ENCODE measurements at places on chromosomes 2 and 18. TPM values are rescaled to one million over a fixed set of nuclear protein-coding genes. Genes with fewer than 3 reads are reported as not detected.

LONRF2 gene
- 0.54 TPM for total RNA-seq

GALNT14 gene
- total RNA-seq, result 12.9 TPM

ALPG gene
- total RNA-seq, result under 0.01 TPM

TEX44 gene
- not detected for total RNA-seq

ASB18 gene
- total RNA-seq, result under 0.01 TPM

HIBCH gene
- 6.2 TPM for total RNA-seq

MREG gene
- 6.5 TPM for total RNA-seq

NPPC gene
- total RNA-seq, result 0.27 TPM

MAP3K2 gene
- total RNA-seq, result 24.8 TPM

Measured in hematopoietic multipotent progenitor cell (in vitro differentiated cells).